ENCODE measurements at places on chromosomes 4 and X.

GRCh38 chr4:87014284-87014782 lies 79.5 kb downstream of the AFF1 start:
- DNase-seq, result no peak

DNA sequence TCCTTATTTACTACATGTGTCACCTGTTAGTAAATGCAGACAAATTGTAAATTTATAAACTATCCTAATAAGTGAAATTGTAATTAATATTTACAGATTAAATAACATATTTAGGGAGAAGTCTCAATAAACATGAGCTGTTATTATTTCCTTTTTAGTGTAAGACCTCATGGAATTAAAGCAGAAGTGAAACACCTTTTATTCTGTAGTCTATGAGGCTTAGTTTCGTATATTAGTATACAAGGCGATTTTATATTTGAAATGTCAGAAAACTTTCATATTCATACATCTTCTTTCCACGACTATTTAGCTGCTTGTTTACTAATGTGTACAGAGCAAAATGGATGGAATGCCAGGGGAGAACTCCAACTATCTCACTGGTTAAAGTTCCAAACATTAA lies 414.4 kb downstream of the ARHGAP24 start:
- no peak for DNase-seq

DNA sequence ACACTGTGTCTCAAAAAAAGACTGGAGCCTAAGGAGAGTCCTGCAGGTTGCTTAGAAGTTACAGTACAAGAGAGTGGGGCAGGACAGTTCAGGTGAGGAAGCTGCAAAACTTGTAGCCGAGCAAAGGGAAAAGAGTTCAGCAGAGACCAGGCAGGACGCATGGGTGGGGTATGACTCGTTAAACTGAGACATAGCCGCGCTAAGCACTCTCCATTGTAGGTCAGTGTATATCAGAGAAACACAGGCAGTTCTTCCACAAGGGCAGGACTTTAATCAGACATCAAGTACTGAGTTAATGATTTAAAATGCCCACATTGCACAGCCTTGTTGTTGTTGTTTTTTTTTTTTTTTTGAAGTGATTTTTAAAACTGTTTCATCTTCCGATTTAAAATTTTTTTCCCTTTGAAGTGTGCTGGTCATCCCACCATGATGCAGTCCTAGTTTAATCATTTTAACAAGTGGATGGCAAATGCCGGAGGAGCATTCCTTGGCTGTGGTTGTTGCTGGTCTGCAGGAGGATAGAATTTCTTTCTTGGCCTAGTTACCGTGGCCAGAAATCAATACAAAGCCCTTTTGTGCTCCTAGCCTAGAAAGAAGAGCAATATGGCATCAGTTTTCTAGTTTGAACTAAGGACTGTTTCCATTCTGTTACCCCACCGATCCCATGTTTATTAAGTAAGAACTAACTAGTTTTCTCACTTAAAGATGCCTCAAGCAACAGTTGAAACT lies 10.3 kb downstream of the LAP3 start:
- DNase-seq, result no peak

DNA sequence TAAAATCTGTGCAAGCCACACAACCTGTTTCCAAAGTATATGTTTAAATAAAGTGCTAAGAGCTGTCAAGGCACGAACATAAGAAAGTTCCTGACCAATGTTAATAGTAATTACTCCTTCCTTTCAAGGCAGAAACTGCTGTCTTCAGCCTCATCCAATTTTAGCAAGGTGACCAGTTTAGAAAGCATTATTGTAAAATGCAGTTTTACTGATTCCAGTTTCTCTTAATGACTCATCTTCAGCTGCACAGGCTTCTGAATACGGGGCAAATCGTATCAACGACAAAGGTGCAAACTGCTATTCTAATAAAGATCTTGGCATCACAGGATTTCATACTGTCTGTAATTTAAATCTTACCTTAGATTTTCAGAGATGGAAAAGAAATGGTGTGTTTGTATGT lies 87.5 kb downstream of the PPP3CA start:
- DNase-seq, result no peak

GRCh38 chrX:144592036-144592435 lies 655.3 kb upstream of the SPANXN1 start:
- no peak for DNase-seq

DNA sequence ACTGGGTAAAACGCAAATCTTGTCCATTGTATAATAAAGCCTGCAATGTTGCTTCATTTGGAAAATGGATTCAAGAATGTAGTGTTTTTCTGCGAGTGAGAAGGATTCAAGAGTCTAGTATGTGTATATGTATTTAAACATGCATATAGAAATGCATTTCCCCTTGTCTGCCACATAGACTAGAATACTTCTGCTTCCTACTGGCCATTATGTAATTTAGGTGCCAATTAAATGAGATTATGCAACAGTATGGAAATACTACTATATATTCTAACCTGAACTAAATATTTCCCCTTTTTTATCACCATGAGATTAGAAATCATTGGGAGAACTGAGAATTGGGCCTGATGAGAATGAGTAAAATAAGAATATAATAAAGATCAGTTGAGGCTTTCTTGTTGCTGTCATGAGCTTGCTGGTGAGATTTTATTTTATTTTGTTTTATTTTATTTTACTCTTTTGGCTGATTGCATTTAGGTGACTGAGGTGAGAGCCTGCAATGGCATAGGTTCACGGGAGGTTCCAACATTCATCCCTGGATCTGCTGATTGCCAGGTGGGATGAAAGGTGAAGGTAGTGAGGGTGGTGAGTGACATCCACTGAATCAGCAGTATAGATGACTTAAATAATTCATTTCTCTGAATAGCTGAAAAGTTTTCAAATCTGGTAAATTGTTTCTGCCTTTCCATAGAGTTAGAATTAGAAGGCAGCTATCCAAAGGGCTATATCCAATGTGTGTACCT lies 95.6 kb upstream of the SLC4A4 start:
- DNase-seq, result no peak

GRCh38 chr4:5750946-5751665 lies 40.1 kb downstream of the EVC start:
- DNase-seq, result no peak

- no peak for DNase-seq
These were observed 73.6 kb downstream of the TMEM156 start for GRCh38 chr4:38958453-38959190.

DNA sequence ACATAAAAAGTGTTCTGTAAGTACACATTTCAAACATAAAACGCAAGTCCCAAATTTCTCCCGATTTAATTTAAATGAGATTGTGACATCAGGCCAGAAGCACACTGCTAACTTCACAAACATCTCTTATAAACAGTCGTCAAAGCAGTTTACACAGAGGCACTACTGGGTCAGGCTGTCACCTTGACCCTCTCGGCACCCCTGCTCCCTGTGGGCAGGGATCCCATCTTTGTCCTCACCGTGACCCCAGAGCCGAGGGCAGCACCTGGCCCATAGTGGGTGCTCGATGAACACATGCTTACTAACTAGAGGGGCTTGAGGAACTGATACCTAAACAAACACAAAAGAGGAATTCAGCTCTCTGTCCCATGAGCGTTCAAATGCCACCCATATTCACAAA lies 22.2 kb downstream of the QDPR start:
- no peak for DNase-seq

GRCh38 chr4:126264839-126265238 lies 950.1 kb downstream of the FAT4 start:
- no peak for DNase-seq

DNA sequence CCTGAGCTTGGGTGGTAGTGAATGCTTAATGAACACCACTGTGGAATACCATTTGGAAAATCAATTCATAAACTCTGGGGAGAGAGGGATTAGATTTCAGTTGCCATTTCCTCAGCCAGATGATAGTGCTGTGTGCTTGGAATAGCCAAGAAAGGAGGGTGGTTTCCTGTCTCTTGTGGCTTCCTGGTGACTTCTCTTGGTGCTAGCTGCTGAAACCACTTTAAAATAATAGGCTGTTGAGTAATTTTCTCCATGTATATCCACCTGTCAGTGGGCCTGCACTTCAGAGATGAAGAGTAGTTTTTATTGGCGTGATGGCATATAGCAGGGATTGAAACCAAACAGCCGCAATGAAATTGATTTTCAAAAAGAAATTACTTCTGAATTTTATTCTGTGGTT lies 11.8 kb downstream of the EDA start:
- no peak for DNase-seq

- DNase-seq, result no peak
These were observed 149.9 kb downstream of the FGF16 start for GRCh38 chrX:77597090-77597489.

GRCh38 chrX:75107863-75108509 lies 48.1 kb downstream of the ABCB7 start:
- no peak for DNase-seq

- DNase-seq, result no peak
These were observed 405.3 kb downstream of the PPP4R3C start for GRCh38 chrX:27057883-27058282.

DNA sequence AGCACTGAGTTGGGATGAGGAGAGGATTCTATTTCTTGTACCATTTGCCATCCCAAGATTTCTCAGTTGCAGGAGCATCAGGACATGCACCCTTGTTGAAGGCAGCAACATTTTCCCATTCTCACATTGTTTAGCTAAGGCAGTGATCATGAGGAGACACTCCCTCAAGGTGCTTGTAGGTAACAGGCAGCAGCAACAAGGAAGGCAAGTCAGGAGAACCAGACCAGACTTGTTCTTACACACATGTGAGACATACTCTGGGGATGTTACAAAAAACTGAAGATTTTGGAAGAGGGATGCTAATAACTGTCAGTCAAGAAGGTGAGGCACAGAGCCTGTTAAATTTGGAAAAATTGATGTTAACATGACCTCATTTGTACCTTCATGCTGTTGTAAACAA lies 15.5 kb upstream of the HPGDS start:
- no peak for DNase-seq

- DNase-seq, result no peak
These were observed 25.8 kb upstream of the VEGFC start for GRCh38 chr4:176818531-176818930.

- no peak for DNase-seq
These were observed 458.5 kb downstream of the AFF2 start for GRCh38 chrX:148958901-148959300.

DNA sequence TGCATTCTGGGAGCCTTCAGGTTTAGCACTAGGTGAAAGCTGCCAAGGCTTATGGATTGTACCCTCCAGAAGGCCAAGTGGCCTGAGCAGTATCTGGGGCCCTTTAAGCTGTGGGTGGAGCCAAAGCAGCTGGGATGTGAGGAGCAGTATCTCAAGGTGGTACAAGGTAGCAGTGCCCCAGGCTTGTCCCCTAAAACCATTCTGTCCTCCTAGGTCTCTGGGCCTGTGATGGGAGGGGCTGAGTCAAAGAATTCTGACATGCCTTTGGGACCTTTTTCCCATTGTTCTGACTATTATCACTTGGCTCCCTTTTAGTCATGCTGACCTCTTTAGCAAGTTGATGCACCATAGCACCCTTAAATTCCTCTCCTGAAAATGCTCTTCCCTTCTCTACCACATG lies 99.1 kb upstream of the TSPAN7 start:
- DNase-seq, result no peak

- no peak for DNase-seq
These were observed 68.4 kb downstream of the NSG1 start for GRCh38 chr4:4455210-4455865.

DNA sequence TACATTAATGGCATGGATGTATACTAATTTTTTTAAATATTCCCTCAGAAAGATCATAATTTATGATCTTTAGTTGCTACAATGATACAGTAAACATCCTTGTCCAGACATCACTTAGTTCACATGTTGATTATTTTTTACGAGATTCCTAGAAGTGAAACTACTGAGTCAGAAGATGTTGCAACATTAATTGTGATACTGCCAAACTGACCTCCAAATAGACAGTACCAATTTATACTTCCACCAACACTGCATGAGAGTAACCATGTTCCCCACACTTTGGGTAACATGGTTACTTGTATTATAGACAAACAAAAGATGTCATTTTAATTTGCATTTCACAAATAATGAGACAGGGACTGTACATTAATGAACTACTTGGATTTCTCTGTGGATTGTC lies 19.6 kb downstream of the RCHY1 start:
- DNase-seq, result no peak

DNA sequence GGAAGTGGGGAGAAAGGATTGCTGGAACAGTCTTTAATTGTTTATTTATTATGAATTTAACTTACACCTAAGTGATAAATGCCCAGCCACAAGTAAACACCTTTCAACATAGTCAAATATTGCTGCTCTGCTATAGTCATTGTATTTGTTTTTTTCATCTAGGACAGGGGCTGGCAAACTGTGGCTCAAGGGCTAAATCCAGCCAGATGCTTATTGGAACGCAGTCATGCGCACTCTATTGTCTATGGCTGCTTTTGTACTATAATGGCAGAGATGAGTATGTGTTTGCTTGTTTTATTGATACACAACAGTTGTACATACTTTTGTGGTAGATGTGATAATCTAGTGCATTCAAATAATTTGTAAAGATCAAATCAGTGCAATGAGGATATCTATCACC lies 95.3 kb downstream of the ZAR1 start:
- no peak for DNase-seq

DNA sequence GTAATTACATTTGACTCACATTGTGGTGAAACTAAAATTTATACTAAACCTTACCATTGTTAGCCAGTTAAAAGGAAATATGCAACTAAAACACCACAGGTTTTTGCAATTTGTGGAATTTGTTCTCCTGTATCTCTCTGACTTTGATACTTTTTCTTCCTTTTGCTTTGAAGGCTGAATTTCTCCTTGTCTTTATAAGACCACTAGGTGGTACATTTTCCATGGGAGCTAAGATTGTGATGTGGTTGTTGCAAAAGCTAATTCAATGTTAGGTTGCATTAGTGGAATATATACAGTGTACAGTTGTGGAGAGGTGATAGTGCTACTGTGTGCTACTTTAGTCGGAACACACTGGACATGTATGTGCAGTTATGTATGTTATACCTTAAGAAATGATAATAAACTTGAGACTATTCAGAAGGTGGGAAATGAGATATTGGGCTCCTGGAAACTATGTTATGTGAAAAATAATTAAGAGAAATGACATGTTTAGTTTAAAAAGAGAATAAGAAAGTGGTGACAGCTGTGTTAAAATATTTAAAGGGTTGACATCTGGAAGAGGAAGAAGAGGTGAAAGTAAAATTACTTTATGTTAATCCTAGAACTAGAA lies 70.3 kb downstream of the ARL9 start:
- no peak for DNase-seq
